ENCODE measurements at places on chromosomes 13 and 19.

GRCh38 chr13:26909477-26909876 is 148.9 kb upstream of the GPR12 start:
- no peak for DNase-seq

GRCh38 chr13:110490009-110490770 is 71.3 kb downstream of the RAB20 start:
- DNase-seq, result no peak

DNA sequence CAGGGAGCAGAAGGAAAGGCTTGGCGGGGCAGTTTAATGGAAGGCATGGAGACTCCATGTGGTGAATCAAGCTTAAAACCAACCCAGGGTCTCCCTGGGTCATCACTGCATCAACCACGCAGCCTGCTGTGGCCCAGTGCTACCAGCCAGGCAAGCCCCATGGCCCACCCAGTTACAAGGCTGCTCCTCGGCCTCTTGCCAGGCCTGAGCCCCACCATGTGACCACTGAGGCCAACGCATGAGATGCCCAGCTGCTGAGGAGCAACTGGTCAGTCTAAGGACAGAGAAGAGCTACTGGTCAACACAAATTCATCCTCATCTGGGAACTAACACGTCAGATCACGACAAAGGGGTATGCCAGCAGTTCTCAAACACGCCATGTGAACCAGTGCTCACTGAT is 15.4 kb upstream of the KPTN start:
- DNase-seq, result no peak

DNA sequence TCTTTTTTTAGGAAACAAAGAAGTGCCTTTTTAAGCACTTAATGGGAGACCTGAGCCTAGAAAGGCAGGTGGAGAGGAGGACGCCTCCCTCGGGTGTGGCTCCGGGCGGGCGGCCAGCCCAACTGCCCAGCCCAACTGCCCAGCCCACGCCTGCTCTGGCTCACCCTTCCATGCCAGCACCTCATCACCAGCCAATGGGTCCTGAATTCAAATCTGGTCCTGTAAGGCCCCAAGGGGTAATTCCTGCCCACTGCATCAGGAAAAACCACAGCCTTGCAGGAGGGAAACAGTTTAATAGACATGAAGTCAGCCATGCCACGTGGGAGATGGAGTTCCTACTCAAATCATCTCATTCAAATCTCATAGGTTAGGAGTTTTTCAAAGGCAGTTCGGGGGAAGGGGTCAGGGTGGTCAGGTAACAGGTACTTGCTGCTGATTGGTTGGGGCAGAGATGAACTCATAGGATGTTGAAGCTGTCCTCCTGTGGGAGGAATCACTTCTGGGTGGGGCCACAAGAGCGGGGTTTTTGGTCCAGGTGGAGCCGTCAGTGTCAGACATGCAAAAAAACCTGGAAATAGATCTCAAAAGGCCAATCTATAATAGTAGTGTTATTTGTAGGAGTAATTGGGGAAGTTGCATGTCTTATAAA is 64.9 kb downstream of the HSPH1 start:
- DNase-seq, result no peak

GRCh38 chr19:3556978-3557460 is 367 bp downstream of the MFSD12 start:
- no peak for DNase-seq

DNA sequence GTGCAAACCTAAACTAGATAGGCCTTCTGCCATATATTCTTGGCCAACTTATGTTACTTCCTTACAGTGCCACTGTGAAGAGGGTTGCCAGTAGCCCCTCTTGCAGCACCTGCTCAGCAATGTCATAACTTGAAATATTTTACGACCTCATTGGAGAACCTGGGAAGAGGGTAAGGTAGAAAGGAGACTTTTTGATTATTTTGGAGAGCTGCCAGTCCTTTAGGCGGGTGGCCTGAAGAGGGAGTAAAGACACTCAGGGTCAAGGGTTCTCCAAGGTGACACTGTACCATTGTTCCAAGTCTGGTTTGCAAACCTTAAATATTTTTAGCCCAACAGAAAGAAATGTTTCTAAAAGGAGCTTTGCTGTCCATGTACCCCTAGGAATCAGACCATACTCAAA is 118.3 kb downstream of the FLT1 start:
- no peak for DNase-seq

DNA sequence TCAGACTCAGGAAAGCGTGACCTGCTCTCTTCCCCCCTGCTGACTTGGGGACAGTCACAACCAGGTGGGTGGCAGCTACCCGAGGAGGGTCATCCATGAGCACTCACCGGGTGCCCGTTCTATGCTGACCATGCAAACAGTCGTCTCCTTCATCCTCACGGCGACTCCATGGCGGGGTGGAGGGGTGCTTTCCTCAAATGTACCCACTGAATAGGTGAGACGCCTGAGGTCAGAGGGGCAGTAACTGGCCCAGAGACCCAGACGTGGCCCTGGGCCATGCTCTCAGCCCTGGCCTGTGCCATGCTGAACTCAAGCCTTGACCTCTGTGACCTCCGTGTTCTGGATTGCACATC is 59.2 kb upstream of the TPM4 start:
- no peak for DNase-seq

- DNase-seq, result peak; percentile 41
These were observed 710 bp upstream of the BTBD2 start for GRCh38 chr19:2016041-2016807.

DNA sequence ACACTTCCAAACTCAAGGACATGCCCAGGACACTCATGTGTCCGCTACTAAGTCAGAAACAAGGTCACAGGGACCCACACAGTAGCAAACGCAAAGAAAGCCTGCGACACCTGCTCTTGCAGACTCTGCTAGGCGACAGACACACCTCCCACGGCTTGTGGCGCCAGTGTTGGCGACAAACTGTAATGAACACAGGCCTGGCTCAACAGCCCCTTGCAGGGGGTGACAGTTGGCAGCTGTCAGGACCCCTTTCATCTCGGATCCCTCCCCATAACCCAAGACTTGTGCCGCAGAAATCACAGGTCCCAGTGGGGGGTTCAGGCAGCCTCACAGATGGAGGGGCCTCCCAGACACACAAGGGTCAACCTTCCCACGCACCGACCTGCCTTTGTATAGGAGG is 364 bp downstream of the CKM start:
- DNase-seq, result no peak

DNA sequence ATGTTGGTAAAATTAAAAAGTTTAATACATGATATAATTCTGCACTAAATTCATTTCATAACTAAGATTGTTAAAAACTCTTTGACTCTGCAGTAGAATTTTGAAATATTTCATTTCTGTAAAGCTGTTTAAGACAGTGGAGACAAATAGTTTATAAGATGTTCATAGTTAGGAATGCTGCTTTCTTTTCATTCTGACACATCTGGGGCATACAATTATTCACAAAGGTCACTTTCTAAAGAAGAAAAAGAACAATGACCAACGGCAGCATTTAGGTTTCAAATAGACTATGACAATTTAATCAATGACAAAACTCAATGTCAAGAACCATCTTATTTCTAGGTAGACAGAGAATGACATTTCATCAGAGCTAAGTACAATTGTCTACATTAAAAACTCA is 1422.1 kb downstream of the PCDH9 start:
- peak; percentile 52 for DNase-seq

- no peak for DNase-seq
These were observed 1.1 kb downstream of the IL17D start for GRCh38 chr13:20704459-20705069.

GRCh38 chr19:15223649-15224361 is 8.4 kb downstream of the EPHX3 start:
- no peak for DNase-seq

DNA sequence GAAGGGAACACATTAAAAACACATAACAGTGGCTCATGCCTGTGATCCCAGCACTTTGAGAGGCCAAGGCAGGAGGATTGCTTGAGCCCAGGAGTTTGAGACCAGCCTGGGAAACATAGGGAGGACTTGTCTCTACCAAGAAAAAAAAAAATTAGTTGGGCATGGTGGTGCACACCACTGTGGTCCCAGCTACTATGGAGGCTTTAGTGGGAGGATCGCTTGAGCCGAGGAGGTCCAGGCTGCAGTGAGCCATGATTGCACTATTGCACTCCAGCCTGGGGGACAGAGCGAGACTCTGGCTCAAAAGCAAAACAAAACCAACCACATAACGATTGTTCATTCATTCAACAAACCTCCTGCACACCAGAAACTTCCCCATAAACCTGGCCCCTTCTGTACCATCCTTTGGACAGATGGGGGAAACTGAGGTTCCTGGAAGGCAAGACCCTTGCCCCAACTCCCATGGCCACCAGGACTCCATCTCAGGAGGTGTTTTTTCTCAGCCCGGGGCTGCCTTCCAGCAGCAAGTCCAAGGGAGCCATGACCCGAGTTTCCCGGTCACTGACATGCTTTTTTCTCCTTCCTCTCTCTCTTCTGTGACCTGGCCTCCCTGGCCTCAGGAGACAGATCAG is 4.3 kb downstream of the FOSB start:
- no peak for DNase-seq

GRCh38 chr13:71456136-71456535 is 410.9 kb downstream of the DACH1 start:
- no peak for DNase-seq

Measured in kidney glomerular epithelial cell (primary cell).